ENCODE measurements at places on chromosomes 7 and 10.

DNA sequence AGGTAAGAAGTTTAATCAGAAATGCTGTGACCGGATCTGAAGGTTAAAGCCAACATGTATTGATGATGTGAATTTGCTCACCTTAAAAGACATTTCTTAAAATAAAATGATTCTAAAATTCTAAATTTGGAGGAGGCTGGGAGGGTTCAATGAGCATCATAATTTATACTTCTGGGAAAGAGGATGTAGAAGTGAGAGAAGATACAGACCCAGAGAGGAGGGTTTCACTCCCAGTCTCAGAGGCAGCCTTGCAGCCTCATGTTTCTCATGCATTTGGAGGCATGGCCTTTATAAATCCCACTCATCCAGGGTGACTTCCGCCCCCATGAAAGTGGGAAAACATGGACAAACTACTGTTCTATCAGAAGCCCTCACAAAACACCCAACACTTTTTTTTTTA is 305.6 kb upstream of the PITRM1 start:
- peaks cover 23% of the 10 kb centered on the region for H3K4me1 ChIP-seq
- no peak for DNase-seq
- no peak overlapping the region for H3K27ac ChIP-seq
- no peak overlapping the region for H3K4me3 ChIP-seq
- H3K36me3 ChIP-seq = no peaks in the 10 kb centered on the region

GRCh38 chr7:22683379-22683778 is 43.6 kb upstream of the IL6 start:
- no peak for DNase-seq
- no peak overlapping the region for H3K4me3 ChIP-seq
- H3K27me3 ChIP-seq = no peaks in the 10 kb centered on the region

DNA sequence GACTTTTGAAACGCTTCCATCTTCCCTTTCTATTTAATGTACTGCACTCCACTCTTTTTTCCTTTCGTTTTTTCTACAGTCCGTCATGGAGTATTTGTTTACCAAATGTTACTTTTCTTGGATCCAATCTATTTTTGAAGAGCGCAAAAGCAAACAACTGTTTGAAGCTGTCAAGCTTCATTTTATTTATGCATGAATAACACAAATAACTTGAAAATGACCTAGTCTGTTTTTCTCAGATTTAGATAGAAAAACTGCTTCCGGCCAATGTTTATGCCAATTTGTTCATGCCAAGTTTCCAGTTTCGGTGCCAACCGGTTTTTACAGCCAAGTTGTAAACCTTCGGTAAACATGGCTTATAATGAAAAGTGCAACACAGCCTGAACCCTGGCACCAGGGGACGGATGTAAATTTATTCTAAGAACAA is 150.9 kb upstream of the KLF6 start:
- H3K4me1 ChIP-seq = peaks cover 23% of the 10 kb centered on the region
- no peaks in the 10 kb centered on the region for H3K36me3 ChIP-seq
- no peaks in the 10 kb centered on the region for H3K27me3 ChIP-seq
- H3K4me3 ChIP-seq = no peak overlapping the region
- DNase-seq = no peak

GRCh38 chr10:132465193-132465888 is 68.3 kb downstream of the PWWP2B start:
- no peak for DNase-seq
- no peak overlapping the region for H3K4me3 ChIP-seq
- no peaks in the 10 kb centered on the region for H3K27me3 ChIP-seq
- peaks cover 66% of the 10 kb centered on the region for H3K4me1 ChIP-seq
- peak overlapping the region; percentile 98 for H3K27ac ChIP-seq

DNA sequence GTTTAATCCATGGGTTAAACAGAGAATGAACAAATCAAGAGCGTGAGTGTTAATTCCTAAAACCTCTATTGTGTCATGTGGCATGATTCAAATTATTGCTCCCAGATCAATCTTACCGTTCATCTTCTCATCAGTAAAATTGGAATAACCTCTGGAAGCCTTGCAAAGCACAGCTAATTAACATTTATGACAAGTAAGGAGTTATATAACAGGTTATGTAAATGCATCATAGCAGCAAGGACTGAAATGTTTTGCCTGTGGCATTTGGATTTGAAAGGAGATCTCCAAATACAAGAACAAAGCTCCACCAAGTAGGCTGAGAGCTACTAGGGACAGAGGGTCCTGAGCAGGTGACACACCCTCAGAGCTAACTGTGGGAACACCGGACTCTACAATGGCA is 502.9 kb upstream of the CELF2 start:
- H3K36me3 ChIP-seq = no peaks in the 10 kb centered on the region
- H3K27me3 ChIP-seq = no peaks in the 10 kb centered on the region
- no peak overlapping the region for H3K27ac ChIP-seq
- no peaks in the 10 kb centered on the region for H3K4me1 ChIP-seq

GRCh38 chr7:51034521-51035264 is 252.0 kb upstream of the GRB10 start:
- no peaks in the 10 kb centered on the region for H3K27me3 ChIP-seq
- no peak overlapping the region for H3K27ac ChIP-seq
- DNase-seq = no peak
- no peaks in the 10 kb centered on the region for H3K4me1 ChIP-seq
- no peak overlapping the region for H3K4me3 ChIP-seq
- no peaks in the 10 kb centered on the region for H3K36me3 ChIP-seq

DNA sequence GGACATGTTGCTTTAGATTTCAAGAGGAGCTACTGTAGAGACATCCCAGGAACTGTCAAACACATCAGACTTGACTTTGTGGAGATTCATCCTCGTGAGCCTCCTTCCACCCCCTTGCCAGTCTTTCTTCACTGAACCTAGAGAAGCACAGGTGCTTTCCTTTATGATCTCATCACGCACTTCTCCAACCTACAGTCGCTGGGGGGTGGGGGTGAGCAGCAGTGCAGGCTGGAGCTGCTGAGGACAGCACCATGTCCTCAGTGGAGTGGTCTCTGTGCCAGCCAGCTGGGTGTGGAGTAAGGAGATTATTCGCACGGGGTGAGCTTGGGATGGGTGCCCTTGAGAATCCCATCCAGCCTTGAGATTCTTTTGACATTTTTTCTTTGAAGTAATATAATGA is 88.1 kb downstream of the VOPP1 start:
- H3K4me1 ChIP-seq = no peaks in the 10 kb centered on the region
- no peak for DNase-seq
- H3K36me3 ChIP-seq = no peaks in the 10 kb centered on the region
- H3K27ac ChIP-seq = no peak overlapping the region

GRCh38 chr7:150961510-150962289 is 16.4 kb downstream of the KCNH2 start:
- no peaks in the 10 kb centered on the region for H3K27me3 ChIP-seq
- no peaks in the 10 kb centered on the region for H3K36me3 ChIP-seq
- peak overlapping the region; percentile 13 for H3K27ac ChIP-seq
- no peaks in the 10 kb centered on the region for H3K4me1 ChIP-seq
- H3K4me3 ChIP-seq = no peak overlapping the region
